Naive B cell (primary cell): ENCODE measurements at places on chromosomes 2 and 18.

DNA sequence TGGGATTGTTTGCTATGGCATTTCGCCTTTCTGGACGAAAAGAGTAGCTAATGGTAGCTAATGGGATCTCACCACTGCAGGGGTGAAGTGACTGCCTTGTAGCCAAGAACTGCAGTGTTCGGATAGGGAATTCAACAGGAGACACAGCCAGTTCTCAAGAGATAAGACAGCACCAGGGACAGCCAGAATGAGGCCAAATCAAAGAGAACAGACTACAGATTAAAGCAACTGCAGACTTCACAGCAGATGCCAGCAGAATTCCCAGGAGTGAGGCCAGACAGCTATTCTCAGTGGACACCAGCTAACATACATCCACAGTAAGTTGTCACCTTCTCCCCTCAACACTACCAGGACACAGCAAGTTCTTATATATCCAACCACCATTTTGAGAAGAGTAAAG, 124.0 kb downstream of the PLA2R1 start:
- no peak for DNase-seq

DNA sequence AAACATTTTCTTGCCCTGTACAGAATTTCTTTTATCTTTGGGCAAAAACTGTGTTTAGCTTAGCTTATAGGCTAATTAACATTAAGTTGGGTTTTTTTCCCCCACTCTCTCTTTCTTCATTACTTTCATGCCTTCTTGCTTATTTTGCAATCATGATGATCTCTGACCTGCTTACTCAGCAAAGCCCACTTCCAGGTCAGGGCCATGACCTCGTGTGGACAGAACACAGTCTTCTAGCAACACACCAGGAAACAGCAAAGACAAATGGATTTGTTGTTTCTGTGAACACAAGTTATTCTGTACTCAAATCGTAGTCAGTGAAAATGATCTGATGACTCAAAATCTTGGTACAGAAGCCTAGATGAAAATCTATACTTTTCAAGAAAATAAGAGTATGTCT, 60.7 kb downstream of the SPATS2L start:
- no peak for DNase-seq

DNA sequence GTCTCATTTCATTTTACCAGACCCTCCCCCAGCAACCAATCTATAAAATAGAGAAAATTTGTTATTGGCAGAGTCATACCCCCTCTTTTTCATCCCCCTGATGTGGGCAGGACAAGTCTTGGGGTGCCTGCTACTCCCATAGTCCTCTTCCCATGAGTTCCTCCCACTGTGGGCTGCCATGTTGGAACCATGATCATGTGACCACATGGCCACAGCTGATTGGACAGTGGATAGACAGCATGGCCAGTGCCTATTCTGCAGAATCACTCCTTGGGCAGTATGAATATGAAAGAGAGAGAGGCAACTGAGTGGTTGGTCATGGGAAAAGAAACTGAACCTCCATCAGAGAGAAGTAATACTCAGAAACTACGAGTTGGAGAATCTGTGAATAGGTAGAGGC, 84.9 kb downstream of the PDCL3 start:
- DNase-seq, result no peak

DNA sequence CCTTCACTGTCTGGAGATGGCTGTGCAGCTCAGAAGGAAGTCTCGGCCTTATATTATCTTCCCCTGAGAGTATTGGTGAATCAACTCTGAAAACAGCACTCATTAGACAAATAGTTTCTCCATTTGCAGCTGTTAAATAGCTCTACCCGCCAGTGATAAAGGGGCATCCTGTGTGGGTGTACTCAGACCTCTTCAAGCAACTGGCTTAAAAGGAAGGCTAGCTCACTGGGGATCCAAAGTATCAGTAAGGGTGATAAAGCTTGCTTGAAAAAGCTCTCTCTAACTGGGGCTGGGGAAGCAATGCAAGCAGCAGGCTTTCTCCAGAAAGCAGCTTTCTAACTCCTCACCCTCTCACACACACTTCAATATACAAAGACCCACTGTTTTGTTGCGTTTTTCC, 64.9 kb upstream of the PSMD14 start:
- DNase-seq, result no peak

DNA sequence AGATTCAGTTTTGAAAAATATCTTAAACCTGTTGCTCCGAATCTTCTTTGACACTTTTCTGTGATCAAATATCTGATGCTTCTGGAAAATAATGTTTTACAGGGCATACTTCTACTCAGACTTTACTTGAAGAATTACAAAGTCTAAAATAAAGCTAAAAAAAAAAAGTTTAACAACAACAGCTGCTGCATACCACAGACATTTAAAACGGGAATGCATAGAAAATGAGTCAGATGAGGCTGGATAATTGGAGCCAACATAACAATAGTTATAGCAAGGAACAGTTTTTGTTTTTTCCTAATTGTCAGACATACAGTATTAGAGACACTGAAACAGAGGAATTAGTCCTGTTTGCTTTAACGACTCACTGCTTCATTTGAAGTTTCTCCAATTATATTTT, 1090.2 kb downstream of the SUCLG1 start:
- DNase-seq, result no peak

GRCh38 chr2:190465060-190465459, 56.9 kb downstream of the MFSD6 start:
- DNase-seq, result no peak
